ENCODE measurements at places on chromosomes 16 and 17.
A peak's percentile ranks its signal among the peaks of the same experiment; 100 is the strongest.

DNA sequence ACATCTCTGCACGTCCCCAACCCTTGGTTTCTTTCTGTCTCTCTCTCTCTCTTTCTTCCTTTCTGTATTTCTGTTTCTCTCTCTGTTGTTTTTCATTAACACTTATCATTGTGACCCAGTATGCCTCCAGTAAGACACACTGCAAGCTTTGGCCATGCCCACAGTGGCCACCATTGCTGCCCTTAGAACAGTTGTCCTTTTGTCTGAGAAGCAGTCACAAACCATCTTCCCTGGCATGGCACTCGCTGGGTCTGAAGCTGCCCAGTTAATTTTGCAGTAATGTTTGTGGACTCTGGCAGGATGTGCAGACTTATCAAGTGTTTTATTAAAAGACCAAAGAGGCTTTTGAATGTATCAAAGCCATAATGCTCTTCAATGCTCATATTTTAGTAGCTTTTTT lies 146.9 kb downstream of the MSI2 start:
- no peak for DNase-seq

- DNase-seq, result no peak
Measured at GRCh38 chr17:35448899-35449227, 297 bp upstream of the SLFN13 start.

GRCh38 chr17:75889454-75889853 lies 7.3 kb downstream of the TRIM65 start:
- DNase-seq, result no peak

- DNase-seq, result no peak
Measured at GRCh38 chr16:51876934-51877333, 670.0 kb downstream of the TOX3 start.

GRCh38 chr16:87311387-87311786 lies 5.8 kb downstream of the C16orf95 start:
- no peak for DNase-seq

DNA sequence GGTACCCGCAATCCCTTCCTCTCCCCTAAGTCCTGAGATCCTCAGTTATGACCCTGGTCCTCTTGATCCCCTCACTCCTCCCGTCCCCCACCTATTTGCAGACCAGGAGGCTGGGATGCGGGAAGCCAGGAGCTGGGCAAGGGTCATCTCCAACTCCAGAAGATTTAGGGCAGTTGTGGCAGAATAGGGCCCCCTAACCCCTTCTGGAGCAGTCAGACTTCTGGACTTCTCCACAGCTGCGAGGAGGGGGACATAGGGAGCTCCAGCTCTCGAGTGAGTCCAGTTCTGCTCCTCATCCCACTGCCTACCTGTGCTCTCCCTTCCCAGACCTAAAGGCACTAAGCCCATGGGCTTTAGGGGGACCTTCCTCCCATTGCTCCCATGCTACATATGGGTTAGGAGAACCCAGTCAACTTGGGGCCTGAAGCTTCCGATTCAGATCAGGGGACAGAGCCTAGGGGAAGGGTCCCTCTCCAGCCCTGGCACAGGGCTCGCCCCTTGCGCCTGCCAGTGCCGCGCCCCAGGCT lies 1.3 kb downstream of the WNK4 start:
- no peak for DNase-seq

GRCh38 chr17:63246344-63246743 lies 199.8 kb downstream of the CYB561 start:
- peak; percentile 25 for DNase-seq

DNA sequence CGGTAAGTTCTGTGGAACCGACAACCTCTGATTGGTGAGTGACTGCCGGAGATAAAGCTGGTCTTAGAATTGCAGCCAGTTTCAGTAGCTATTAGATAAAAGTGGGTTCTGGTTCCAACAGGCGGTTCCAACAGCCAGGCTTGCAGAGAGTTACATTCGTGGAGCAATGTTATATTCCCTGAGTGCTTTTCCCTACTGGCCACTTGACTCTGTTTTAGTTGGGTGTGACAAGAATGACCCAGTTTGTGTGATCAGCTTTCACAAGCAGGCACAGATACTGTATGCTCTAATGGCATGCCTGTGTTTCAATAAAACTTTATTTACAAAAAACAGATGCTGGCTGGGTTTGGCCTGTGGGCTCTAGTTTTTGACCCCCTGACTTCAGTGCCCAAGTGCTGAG lies 196.6 kb downstream of the SNX29 start:
- DNase-seq, result no peak

DNA sequence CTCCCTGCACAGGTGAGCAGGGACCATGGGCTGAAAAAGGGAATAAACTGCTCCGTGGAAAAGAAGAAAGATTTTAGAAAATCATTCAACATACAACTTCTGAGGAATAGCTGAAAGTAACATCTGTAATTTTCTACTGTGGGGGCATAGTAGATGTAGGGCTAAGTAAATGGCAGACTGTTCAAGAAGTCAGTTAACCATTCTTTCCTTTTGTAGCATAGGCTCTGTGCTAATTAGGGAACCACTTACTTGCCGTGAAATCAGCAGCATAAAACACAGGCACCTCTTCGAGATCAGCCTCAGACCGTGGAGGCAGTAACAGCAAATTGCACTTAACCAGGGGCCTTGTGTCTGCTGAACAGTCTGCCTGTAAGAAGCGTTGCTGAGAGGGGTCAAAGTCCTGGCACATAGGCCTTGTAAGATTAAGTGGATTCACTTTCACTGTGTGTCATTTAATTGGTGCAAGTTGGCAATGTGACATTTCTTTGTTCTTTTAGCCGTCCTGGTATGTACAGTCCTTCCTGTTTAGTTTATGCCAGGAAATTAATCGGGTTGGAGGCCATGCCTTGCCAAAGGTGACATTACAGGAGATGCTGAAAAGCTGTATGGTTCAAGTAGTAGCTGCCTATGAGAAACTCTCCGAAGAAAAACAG lies 10.4 kb downstream of the COG1 start:
- peak; percentile 36 for DNase-seq

DNA sequence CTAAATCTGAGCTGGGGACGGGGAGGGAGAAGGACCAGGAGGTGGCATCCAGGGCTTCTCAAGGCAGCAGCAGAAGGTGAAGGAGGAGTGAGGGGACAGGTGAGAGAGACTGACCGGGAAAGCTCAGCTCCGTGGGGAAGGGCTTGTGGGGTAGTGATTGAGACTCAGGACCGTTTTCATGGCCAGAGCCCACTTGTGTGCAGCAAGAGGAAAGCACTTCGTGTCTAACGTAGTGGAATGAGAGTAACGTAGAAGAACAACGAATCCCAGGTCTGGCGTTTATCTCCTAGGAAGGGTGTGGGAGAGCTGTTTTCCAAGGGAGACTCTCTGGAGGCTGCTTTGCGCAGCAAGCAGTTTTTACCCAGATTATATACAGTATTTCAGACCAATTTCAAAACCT lies 1.3 kb upstream of the CDH3 start:
- DNase-seq, result no peak

DNA sequence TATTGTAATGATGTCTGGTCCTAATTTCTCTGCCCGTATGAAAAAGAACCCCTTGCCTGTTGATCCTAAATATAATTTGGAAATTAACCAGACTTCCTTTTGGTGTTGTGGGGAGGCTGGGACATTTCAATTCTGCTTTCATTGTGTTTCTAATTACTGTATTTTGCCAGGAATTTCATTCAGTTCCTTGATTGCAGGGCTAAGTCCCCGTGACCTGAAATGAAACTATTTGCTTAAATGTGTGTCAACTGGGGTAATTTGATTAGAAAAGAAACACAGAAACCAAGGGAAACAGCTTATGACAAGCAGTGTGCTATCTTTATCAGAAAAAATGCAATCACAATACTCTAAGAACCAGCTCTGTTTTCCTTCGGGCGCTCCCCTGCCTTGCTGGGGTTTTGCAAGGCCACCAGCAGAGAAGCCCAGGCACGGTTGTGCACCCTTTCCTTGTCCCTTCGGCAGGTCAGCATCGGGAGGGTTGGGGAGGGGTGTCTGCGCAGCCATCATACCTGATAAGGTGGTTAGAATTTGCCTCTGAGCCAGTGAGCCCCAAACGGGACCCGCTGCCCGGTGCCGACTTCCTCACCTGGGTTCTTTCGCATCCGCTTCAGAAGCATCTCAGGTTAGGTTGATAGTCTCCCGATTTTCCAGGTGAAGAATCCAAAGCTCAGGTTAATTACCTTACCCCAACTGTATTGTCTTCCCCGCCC lies 19.4 kb downstream of the KLHL36 start:
- DNase-seq, result no peak

DNA sequence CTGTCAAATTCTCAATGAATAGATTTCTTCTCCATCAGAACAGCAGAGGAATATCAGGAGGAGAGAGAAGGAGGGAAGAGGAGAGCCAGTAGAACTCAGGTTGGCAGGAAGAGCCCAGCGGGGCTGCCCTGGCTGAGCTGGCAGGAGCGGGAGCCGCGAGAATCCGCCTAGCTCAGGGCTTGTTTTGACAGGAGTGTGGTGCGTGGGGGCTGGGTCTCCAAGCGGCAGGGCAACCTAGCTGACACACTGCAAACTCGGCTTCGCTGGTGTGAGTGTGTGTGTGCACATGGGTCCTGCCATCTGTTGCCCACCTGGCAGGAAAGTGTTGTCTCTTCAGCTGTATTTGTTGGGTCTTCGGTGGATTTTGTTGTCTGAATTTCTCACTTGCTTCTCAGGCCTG lies 27.9 kb upstream of the BCAR1 start:
- no peak for DNase-seq

DNA sequence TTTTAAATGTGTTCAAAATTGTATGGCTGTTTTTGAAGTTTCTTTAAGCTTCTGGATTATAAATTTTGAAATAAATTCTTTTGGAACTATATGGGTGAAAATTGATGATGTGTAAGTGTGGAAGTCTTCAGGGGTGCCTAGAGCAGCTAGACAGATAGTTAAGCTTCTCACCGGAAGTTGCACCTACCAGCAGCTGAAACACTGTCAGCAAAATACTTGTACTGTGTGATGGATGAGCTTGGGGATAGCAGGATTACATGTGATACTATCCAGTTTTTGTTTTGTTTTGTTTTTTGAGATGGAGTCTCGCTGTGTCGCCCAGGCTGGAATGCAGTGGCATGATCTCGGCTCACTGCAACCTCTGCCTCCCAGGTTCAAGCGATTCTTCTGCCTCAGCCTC lies 19.7 kb downstream of the RBL2 start:
- DNase-seq, result no peak

DNA sequence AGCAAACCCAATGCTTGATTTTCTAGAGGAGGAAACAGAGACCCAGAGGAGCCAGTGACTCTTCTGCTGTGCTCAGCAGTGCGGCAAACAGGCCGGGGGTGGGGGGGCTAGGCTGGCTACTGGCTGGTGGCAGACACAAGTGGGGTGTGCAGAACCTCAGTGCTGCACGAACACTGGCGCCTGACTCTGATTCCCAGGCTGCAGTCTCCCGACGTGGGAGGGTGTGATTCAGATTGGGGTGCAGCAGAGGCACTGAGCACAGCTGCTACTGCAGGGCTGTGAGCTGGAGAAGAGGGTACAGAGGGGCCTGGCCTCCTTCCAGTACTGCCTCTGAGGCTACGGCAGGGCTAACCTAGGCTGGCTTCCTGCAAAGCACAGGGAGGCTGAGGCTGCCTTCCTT lies 8.1 kb downstream of the RPL19 start:
- DNase-seq, result no peak

- no peak for DNase-seq
Measured at GRCh38 chr16:66440970-66441369, 13.9 kb downstream of the BEAN1 start.

DNA sequence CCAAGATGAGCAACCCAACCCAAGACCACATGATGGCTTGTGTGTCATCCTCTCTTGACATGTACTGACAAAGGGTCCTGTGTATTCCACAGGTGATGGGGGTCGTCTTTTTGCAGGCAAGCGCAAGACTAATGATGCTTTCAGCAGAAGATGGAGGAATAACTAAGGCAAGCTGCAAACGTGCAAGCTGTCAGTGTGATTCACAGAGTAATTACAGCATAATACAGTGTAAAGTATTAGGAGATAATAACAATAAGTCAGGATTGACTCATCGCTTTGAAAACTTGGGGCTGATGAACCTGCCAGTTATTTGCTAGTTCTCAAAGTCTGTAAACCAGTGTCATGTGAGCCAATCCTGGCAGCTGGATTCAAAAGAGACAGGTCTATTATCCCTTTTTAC lies 41.6 kb upstream of the ASIC2 start:
- DNase-seq, result no peak

DNA sequence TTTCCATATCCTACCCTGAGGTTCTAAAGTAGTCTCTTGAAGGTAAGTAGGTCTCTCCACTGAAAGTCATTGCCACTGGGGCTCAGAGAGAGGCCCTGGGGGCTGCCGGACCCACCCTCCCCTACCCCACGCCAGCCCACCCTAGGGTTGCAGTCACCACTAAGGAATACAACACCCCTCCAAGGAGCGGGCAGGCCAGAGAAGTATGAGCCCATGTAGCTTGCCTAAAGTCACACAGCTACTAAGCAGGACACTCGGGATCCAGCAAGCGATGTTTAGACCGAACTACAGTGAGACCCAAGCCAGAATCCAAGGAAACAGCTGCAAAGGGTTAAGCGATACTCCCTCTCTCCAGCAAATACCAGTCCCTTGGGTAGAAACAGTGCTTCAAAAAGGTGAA lies 27.0 kb downstream of the C16orf78 start:
- DNase-seq, result no peak

GRCh38 chr16:67932462-67932840 lies 789 bp upstream of the CTRL start:
- DNase-seq, result no peak
